Motor neuron (in vitro differentiated cells): ENCODE measurements at places on chromosomes 5 and 9. TPM values are rescaled to one million over a fixed set of nuclear protein-coding genes. Genes with fewer than 3 reads are reported as not detected.

The NUTM2G gene
- 0.63 and 0.77 TPM in 2 replicates for total RNA-seq

The HMGCS1 gene
- total RNA-seq, result 172 and 176 TPM in 2 replicates

The PCDHB13 gene
- 0.25 and 0.27 TPM in 2 replicates for total RNA-seq

The PCDHGA8 gene
- 0.33 and 0.41 TPM in 2 replicates for total RNA-seq

The BNC2 gene
- total RNA-seq, result 1.5 and 1.6 TPM in 2 replicates

The MELK gene
- total RNA-seq, result 1.7 and 2.2 TPM in 2 replicates

The CD180 gene
- total RNA-seq, result under 0.01 and 0.13 TPM in 2 replicates

The CENPK gene
- total RNA-seq, result 1.1 and 1.2 TPM in 2 replicates

The SNX2 gene
- total RNA-seq, result 49.9 and 50.5 TPM in 2 replicates

The LECT2 gene
- 0.31 TPM in 1 of 2 replicates, not detected in the other for total RNA-seq

The NMUR2 gene
- total RNA-seq, result not detected in 2 replicates

The HTR1A gene
- 0.29 TPM in 1 of 2 replicates, not detected in the other for total RNA-seq

The NDST1 gene
- 28.7 and 29.6 TPM in 2 replicates for total RNA-seq

The SLC22A4 gene
- total RNA-seq, result 1.1 and 1.4 TPM in 2 replicates

The LEAP2 gene
- total RNA-seq, result 2.6 and 3.9 TPM in 2 replicates

The ZFP37 gene
- total RNA-seq, result 10.3 and 12.4 TPM in 2 replicates

The PCDHB6 gene
- 0.54 and 2.5 TPM in 2 replicates for total RNA-seq

The FYB1 gene
- 0.14 and 0.25 TPM in 2 replicates for total RNA-seq

The GNA14 gene
- total RNA-seq, result 0.16 and 0.31 TPM in 2 replicates

The SCGB3A2 gene
- 0.50 TPM in 1 of 2 replicates, not detected in the other for total RNA-seq

The FOXE1 gene
- 0.25 and 0.32 TPM in 2 replicates for total RNA-seq

The WDR38 gene
- total RNA-seq, result 0.31 and 0.33 TPM in 2 replicates

The GABRA6 gene
- total RNA-seq, result 0.09 TPM in 1 of 2 replicates, not detected in the other

The F2RL2 gene
- total RNA-seq, result 0.32 and 0.52 TPM in 2 replicates

The C9orf153 gene
- total RNA-seq, result 1.0 and 1.1 TPM in 2 replicates

The SH3PXD2B gene
- total RNA-seq, result 25.2 and 25.5 TPM in 2 replicates

The ERGIC1 gene
- total RNA-seq, result 31.7 and 36.6 TPM in 2 replicates

The DRD1 gene
- 2.2 and 2.6 TPM in 2 replicates for total RNA-seq

The SLC25A2 gene
- 0.60 and 0.91 TPM in 2 replicates for total RNA-seq

The SUSD1 gene
- total RNA-seq, result 9.0 and 9.3 TPM in 2 replicates

The UNC13B gene
- 32.3 and 38.6 TPM in 2 replicates for total RNA-seq

The PCDHB5 gene
- 10.9 and 11.6 TPM in 2 replicates for total RNA-seq

The LIX1 gene
- 2.8 and 3.0 TPM in 2 replicates for total RNA-seq

The XPA gene
- 17.7 and 21.6 TPM in 2 replicates for total RNA-seq

The KIF24 gene
- total RNA-seq, result 0.60 and 1.0 TPM in 2 replicates

The TIMD4 gene
- 0.13 TPM in 1 of 2 replicates, not detected in the other for total RNA-seq

The TRPM3 gene
- 1.2 and 1.5 TPM in 2 replicates for total RNA-seq

The BRINP1 gene
- total RNA-seq, result 11.0 and 11.6 TPM in 2 replicates

The HSPB3 gene
- total RNA-seq, result 0.43 and 0.49 TPM in 2 replicates

The ESM1 gene
- total RNA-seq, result not detected in 2 replicates

The GHR gene
- total RNA-seq, result 0.41 and 0.55 TPM in 2 replicates

The CDH18 gene
- 1.0 and 1.6 TPM in 2 replicates for total RNA-seq

The FBP2 gene
- total RNA-seq, result 0.05 TPM in 1 of 2 replicates, not detected in the other

The IL17B gene
- not detected in 2 replicates for total RNA-seq
